Astrocyte of the spinal cord (primary cell): ENCODE measurements at places on chromosomes 4 and X.

DNA sequence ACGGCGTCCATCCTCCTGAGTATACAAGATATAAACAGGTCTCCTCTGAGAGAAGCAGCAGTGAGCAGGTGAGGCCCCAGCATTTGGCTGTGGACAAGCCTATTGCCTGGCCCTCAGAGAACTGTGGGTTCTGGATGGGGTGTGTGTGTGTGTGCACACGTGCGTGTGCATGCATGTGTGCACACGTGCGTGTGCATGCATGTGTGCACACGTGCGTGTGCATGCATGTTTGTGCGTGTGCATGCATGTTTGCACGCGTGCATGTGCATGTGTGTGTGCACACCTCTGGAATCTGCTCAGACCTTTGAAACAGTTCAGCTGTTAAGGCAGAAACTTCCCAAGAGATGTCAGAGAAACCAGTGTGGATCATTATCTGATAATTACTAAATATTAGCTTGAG is 22.2 kb upstream of the FHL1 start:
- no peak for DNase-seq

DNA sequence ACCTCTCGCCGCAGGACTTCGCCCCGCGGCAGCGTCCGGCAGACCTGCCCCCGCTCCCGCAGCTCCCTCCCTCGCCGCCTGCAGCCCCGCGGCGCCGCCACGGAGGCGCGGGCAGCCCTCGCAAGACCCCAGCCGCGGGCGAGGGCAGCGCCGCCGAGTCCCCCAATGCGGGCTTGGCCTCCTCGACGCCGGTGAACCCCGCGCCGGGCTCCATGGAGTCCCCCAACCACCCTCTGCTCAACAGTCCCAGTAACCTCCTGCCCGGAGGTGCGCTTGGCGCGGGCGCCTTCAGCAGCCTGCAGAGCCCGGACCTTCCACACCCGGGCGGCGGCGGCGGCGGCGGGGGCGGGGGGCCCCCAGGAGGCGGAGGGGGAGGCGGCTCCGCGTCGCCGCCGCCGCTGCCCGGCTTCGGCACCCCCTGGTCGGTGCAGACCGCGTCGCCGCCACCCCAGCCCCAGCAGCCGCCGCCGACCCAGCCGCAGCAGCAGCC is 1.2 kb downstream of the CPEB2 start:
- DNase-seq = no peak

DNA sequence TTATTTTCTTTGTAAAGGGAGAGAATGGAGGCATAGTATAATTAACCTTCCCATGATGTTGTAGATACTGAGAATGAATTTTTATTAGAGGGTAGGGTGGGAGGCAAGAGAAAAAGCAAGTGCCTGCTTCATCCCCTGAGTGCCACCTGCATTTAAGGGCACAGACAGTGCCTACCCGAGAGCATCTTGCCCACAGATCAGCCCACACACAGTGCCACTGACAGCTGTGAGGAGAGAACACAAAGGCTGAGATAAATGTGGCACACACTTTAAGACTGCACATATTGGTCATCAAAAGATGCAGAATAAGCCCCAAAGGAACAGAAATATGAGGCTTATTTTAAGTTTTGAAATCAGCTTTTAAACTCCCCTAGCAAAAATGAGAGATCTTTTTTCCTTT is 250.8 kb downstream of the SLC39A8 start:
- DNase-seq = no peak

GRCh38 chrX:115940888-115941332 is 229.6 kb upstream of the AGTR2 start:
- peak; percentile 45 for DNase-seq

DNA sequence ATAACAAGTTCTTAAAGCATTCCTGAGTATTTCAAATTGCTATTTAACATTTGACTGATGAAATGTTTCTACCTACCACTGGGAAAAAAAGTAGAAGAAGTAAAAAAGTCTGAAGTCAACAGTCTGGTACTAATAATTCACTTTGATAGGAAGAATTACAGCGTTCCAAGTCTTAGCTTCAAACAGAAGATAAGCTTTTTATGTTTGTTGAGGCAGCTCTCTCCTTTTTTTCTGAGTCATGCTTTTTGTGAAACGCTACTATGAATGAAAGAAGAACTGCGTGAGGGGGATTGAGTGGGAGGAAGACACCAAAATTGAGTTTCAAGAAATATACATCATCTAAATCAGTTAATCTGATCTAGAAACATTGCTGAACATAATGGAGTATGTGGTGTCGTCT is 13.0 kb upstream of the KDR start:
- no peak for DNase-seq

DNA sequence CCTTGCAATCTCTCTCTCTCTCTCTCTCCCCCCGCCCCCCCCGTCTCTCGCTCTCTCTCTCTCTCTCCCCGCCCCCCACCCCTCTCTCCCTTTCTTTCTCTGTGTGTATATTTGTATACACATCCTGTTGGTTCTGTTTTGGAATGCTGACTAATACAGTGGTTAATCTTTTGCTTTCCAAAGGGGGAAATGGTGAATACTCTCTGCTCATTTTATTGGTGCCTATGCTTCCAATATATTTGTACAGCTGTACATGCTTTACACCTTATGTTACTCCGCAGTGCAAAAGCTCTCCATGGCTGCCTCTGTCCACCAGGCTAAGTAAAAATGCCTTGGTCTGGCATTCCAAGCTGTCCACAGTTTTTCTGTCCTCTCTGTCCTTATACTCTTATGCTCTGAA is 158.8 kb downstream of the RBMX2 start:
- no peak for DNase-seq

GRCh38 chr4:138542191-138542776 is 300.1 kb upstream of the SLC7A11 start:
- no peak for DNase-seq

- DNase-seq = no peak
Measured at GRCh38 chr4:94598758-94599157, 147.0 kb downstream of the PDLIM5 start.

- peak; percentile 74 for DNase-seq
Measured at GRCh38 chr4:82784681-82785610, 13.7 kb downstream of the SCD5 start.

- DNase-seq = no peak
Measured at GRCh38 chr4:2882341-2882740, 38.7 kb downstream of the ADD1 start.

- no peak for DNase-seq
Measured at GRCh38 chr4:127196655-127197352, 436.0 kb upstream of the INTU start.

DNA sequence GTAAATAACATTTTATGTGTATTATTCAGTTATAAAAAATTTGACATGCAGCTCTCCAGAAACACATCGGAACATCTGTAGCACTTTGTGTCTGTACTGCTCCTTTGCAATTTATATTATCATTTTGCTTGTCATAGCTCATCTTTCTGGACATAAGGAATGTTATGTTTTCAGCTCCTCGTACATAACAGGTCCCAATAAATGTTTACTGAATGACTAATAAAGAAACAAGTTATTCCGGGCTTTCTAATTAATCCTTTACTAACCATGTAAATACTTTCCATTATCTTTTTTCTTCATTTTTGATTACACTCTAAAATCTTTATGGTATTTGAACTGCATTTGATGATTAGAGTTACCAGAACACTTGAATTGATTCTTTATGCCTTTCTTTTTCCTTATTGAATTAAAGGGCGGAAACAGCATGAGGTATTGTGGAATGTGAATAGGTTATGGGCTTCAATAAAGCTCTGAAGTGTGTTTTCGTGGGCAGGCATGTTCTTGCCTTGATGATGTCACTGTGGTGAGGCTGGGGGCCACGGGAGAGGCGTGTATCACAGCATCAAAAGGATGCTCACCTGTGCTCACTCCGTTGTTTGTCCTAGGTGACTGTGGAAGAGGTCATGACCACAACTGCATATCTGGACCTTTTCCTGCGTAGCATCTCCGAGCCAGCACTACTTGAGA is 131.6 kb downstream of the GATB start:
- DNase-seq = no peak

DNA sequence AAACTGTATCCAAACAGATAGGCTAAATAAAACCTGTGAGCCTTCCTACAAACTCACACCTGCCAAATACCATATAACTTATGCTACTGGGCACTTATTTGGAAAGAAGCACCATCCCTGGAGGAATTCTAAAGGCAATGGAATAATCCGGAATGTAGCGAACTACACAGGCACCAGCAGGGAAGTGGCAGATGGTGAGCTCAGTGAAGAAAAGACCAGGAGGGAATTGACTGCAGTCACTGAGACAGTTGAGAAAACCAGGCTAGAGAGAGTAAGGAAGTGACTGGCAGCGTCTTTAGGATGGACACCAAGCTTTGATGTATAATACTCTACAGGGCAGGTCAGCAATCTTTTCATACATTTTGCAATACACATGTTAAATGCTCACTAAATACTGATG is 16.3 kb downstream of the NDNF start:
- DNase-seq = no peak

- DNase-seq = peak; percentile 5
Measured at GRCh38 chr4:104616401-104616820, 121.7 kb upstream of the CXXC4 start.

- DNase-seq = no peak
Measured at GRCh38 chr4:145824463-145824862, 114.2 kb downstream of the ZNF827 start.

DNA sequence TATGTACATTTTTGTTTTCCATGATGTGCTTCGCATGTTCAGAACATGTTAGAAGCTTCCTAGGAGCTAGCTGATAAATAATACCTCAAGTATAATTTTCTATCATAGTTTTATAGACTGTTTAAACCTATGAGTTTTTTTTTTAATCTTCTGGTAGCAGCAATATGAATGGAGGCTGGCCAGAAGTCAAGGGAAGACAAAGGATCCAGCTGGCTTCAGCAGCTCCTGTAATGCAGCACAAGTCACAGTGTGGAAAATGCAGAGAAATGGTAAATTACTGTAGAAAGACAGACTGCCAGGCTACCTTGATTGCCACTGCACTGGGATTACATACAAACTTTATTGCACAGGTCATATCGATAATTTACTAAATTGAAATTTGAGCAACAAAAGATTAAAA is 537.9 kb downstream of the IQCM start:
- no peak for DNase-seq

DNA sequence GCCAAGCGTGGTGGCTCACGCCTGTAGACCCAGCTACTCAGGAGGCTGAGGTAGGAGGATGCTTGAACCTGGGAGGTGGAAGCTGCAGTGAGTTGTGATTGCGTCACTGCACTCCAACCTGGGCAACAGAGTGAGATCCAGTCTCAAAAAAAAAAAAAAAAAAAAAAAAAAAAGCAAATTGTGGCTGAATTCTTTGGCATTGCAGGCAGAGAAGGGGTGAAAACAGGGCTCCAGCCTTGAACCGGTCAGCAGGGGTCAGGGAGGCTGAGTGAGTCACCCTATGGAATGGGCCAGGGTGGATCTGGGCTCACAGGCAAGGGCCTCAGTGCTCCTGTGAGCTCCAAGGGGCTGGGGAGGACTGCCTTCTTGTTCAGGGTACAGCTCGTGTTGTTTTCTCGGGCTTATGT is 13.2 kb upstream of the FAM3A start:
- no peak for DNase-seq

- DNase-seq = no peak
Measured at GRCh38 chr4:183202523-183202922, 103.5 kb downstream of the WWC2 start.

DNA sequence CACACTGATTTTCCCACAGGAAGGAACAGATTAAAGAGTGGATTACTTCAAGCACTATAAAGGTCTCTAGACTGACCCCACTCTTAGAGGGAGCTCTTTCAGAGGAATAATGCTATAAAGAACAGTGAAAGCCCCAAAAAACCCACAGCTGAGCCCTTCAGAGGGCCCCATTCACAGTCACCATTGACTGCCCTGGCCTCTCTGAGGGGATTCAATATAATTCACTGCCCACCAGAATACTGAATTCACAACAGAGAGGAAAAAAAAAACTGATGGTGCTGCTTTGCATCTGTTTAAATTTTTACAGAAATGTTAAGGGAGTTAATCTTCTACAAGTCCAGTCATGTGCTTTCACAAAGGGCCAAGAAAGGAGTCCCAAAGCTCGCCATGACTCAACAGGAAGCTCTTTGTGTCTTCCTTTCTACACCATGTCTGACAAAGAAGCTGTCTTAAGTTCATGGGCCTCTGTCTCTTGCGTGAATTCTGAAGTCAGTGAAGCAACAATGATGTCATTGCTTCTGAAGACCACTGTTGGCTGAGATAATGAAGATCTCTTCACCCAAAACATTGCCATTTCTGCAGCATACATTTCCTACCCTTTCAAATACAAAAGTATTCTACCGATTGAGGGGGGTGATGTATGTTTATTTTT is 174.9 kb downstream of the ADAMTS3 start:
- DNase-seq = no peak

DNA sequence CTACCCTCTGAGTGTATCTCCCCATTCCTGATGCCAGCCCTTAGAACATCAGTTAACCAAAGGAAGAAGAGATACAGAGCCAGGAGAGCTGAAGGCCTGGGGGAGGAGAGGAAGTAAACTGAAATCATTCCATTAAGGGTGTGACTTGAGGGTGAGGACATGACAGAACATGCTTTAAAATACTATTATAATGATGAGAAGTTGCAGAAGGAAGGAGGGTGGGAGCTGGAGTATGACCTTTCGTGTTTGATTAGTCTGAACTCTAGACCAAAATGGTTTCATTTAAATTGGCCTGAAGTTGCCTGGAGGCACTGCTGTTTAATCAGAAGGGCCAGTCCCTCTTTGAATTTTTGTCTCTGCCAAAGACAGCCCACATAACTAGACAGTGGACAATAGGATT is 11.4 kb downstream of the INTS6L start:
- no peak for DNase-seq

DNA sequence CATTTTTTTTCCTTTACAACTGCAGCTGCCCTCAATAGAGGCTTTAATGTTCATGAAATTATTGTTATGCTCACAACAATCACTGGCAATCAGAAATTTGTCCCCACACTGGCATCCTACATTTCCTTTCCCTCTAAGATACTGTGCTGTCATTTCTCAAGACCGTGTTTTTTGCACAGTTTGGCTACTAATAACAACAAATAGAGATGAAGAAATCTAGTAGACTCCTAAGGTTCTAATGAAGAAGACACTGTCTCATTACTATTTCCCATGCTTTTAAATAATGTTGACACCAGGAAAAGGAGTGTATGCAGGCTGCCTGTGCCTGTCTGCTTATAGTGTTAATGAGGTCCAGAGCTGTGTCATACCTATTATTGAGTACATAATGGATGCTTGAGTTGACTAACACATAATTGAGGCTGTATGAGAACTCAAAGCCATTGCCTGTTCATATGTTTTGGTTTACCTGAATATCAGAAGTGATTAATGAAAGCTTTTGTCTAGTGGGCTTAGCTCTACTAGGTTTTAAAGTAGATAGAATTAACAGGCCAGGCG is 1.5 kb upstream of the EIF4E start:
- no peak for DNase-seq

- no peak for DNase-seq
Measured at GRCh38 chr4:38292529-38292928, 332.3 kb downstream of the PTTG2 start.
